ENCODE measurements at places on chromosomes 1 and 21.

- DNase-seq, result no peak
Observed at GRCh38 chr1:59291561-59291960, 5.3 kb upstream of the FGGY start.

DNA sequence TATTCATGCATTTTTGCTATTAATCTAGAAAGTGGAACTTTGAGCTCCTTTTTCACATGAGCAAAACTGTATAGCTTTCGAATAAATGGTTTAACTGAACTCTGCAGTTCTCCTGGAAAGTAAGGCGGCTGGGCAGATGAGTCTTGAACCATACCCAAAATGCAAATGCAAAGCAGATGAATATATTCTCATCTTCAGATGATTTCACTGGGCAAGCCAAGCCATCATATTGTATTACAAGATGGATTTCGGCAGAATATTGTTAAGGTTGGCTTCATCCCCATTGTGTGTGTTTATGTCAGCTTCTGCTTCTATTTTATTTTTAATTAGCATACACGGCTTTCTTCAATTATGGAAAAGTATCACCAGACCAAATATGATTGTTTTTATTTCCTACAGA is 209.6 kb downstream of the GREM2 start:
- no peak for DNase-seq

DNA sequence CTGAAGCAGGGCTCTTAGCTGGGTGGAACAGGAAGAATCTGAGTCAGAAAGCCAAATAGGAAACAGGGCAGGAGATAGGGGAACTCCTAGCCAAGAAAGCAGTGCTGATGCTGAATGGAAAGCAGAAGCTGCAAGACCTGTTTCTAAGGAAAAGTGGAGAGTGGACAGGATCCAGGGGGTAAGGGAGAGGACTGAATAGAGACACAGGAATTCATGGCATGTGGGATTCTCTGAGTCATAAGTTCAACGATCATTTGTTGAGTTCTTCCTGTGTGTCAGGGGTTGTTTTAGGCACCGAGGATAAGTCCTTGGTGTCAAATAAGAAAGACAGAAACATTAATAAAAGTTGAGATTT is 153.8 kb upstream of the FGGY start:
- no peak for DNase-seq

GRCh38 chr1:30147188-30147587 is 576.2 kb downstream of the MATN1 start:
- no peak for DNase-seq

- DNase-seq, result peak; percentile 14
Observed at GRCh38 chr1:151710187-151710840, 6.3 kb downstream of the CELF3 start.

DNA sequence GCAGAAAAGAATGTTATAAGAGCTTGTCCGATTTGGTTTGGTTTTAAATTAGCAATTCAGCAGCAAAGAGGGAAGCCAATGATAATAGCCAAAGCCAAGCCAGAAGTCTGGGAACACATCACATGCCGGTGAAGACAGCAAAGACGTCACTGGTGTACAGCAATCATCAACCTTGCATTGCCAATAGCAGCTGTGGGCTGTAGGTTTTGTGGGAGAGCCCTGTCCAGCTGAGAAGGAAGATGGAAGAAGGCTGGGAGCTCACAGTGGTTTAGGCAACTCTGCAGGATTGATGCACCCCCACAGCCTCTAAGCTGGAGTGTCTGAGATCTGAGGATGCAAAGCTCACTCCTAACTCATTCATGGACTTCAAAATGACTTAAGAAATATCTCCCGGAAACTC is 338.7 kb downstream of the SIPA1L2 start:
- no peak for DNase-seq

- no peak for DNase-seq
Observed at GRCh38 chr1:91752324-91752723, 133.6 kb downstream of the TGFBR3 start.

GRCh38 chr1:83583351-83584014 is 415.4 kb downstream of the TTLL7 start:
- DNase-seq, result no peak

GRCh38 chr1:10544239-10544638 is 69.5 kb downstream of the PEX14 start:
- DNase-seq, result no peak

DNA sequence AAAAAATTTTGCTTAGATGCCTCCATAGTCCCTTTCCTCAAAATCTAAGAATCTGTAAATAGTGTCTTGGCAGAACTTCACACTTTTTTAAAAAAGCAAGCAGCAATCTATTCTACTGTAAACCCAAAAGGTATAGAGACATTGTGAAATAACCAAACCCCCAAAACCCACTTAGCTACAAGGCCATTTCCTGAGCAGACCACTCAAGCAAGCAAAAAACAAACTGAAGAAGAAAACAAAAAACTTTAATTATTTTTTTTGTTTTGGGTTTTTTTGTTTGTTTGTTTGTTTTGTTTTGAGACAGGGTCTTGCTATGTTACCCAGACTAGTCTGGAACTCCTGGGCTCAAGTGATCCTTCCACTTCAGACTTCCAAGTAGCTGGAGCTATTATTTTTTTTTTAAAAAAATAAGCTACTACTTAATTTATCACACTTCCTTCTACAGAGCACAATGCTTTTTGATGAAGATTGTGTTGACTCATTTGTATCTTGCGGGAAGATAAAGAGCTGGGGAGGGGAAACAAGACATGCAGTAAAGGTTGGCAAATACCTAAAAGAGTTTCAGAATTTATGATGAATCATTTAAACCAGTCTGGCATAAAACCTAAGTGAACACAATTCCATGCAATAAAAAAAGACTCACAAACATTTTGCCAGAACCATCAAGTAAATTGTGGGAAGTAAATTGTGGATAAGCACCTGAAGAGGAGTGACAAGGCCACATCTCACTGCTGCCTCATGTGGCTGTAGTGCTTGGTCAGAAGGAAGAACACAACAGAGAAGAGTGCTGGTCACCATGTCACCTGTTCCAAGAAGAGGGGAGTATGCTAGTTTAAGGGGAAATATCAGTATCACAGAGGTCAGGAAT is 2.7 kb upstream of the PTPN22 start:
- no peak for DNase-seq

- DNase-seq, result no peak
Observed at GRCh38 chr1:38686167-38686926, 173.2 kb downstream of the RRAGC start.

DNA sequence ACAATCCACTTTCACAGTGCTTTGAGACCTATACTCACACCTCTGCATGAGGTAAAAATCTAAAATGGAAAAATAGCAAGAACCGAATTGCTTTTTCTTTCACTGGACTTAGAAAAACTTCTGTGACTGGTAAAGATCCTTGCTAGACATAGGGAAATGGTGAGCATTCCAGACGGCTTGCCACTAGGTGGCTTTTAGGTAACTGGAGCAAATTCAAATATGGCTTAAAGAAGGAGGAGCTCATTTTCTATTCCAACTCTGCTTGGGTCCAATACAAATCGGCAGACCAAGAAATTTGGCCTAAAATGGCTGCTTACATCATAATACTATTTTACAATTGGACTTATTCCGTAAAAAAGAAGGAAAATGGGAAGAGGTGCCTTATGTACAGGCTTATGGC is 977.9 kb downstream of the ADGRL2 start:
- DNase-seq, result no peak

GRCh38 chr1:150987924-150988323 is 5.8 kb downstream of the ANXA9 start:
- DNase-seq, result no peak

DNA sequence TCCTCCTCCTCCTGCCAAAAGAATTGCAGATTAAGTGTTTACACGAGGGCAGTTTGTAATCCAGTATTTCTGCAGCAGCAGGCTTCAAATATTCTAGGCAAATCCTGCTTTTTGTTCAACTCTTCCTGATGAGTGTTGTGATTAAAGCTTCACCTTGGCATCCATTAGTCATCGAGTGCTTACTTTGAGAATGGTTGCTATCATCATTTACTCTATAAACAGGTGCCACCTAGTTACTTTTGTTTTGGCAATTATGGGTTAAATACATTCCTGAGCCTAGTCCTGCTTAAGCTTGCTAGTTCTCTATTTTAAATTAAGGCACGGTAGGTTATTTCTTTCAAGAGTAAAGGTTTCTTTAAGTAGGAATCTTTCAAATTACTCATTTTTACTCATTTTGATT is 20.3 kb downstream of the PDC start:
- no peak for DNase-seq

DNA sequence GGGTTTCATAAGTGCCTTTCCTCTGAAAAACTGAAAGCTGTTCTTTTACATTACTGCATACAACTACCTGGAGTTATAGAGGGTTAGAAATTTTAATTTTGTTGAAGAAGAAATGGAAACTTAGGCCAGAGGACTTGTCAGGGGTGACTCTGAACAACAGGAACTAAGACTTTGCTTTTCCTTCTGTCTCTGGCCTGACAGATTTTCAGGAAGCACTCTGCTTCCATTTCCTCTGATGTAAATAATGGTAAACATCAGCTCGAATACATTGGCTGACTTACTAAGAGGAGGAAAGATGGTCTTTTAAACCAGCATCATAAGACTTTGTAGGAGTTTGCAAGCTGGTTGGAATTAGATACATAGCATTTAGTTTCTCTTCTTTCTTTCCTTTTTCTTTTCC is 27.1 kb upstream of the PLEKHM2 start:
- DNase-seq, result no peak

GRCh38 chr1:117570988-117571409 is 34.8 kb upstream of the TENT5C start:
- no peak for DNase-seq

- no peak for DNase-seq
Observed at GRCh38 chr1:117810553-117810952, 118.9 kb downstream of the GDAP2 start.

- no peak for DNase-seq
Observed at GRCh38 chr1:182552527-182552926, 36.5 kb downstream of the RNASEL start.

GRCh38 chr1:192158181-192158580 is at the start of gene RGS18:
RGS18 (plus strand) TSS chr1:192158462; CDS start chr1:192158638, 176 bp downstream.
- no peak for DNase-seq

GRCh38 chr1:53946252-53947171 is at the start of gene LRRC42:
LRRC42 (plus strand) TSS chr1:53946350; CDS start chr1:53952000, 5,650 bp downstream.
- DNase-seq, result peak; percentile 73

DNA sequence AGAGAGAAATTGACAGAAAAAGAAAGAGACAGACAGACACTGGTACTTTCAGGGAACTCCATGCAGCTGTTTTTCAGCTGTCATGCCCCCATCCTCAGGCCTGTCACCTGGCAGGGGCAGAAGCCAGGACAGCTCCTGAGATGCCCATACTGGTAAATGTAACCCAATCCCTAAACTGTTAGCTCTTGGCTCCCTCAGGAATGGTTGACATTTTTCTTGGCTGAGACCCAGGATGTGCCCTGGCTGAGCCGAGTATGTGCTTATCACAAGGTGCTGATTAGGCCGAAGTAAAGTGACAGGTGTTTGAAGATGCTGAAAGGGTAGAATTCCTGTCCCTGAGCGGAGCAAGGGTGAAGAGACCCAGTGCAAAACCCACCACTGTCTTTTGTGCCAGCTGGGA is 50.7 kb downstream of the PGM1 start:
- no peak for DNase-seq

- DNase-seq, result no peak
Observed at GRCh38 chr21:29975776-29976175, 36.0 kb upstream of the GRIK1 start.

DNA sequence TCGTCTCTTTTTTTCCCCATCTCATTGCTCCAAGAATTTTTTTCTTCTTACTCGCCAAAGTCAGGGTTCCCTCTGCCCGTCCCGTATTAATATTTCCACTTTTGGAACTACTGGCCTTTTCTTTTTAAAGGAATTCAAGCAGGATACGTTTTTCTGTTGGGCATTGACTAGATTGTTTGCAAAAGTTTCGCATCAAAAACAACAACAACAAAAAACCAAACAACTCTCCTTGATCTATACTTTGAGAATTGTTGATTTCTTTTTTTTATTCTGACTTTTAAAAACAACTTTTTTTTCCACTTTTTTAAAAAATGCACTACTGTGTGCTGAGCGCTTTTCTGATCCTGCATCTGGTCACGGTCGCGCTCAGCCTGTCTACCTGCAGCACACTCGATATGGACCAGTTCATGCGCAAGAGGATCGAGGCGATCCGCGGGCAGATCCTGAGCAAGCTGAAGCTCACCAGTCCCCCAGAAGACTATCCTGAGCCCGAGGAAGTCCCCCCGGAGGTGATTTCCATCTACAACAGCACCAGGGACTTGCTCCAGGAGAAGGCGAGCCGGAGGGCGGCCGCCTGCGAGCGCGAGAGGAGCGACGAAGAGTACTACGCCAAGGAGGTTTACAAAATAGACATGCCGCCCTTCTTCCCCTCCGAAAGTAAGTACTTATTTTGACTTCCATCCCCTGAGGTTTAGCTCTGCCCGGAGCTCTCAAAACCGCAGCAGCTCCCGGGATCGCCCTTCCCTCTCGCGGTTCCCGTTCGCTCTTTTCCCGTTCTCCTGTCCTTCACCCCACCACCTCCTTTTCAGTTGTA is 1.5 kb downstream of the TGFB2 start:
- DNase-seq, result no peak

GRCh38 chr1:211345719-211346118 is 19.1 kb downstream of the TRAF5 start:
- DNase-seq, result no peak
